Stimulated activated CD4-positive, alpha-beta T cell treated with anti-CD3 and anti-CD28 coated beads, Interleukin-1b, Interleukin-23, amount 100 ng/mL, for 48 hours (primary cell): ENCODE measurements at places on chromosomes 12 and 14.

- DNase-seq = no peak
Measured at GRCh38 chr14:103395244-103395643, 10.0 kb downstream of the MARK3 start.

GRCh38 chr12:119989361-119989730, 310 bp downstream of the BICDL1 start:
- DNase-seq = no peak

DNA sequence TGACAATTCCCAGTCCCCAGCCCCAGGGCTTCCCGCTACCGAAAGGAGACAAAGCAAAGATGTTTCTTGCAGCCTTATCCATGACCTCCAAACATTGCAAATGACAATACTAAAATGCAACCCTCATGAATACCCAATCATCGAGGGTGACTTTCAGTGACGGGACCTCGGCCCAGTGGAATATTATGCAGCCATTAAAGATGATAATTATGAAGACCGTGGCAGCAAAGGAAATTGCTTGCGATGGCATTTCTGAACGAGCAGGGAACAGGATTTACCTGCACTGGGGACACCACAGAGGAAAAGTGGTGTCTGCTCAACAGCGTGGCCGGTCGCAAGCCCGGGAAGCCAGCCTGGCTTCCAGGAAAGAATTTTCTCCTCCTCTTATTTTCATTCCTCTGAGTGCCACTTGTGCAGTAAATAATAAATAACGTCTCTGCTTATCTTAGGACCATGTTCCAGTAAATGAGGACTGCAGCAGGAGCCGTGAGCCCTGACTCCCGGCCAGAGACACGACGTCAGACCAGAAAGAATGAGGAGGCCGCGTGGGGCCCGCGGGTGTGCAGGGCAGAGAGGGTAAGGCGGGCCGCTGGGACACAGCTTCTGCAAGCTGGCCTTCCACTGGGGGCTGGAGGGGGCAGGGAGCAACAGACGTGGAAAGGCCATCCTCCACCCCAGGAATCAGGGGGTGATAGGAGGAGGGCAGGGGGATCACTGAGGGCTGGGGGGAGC, 6.6 kb downstream of the C14orf180 start:
- no peak for DNase-seq

- DNase-seq = no peak
Measured at GRCh38 chr12:76952995-76953394, 74.2 kb upstream of the CSRP2 start.
